Esophagus muscularis mucosa (tissue), 4 donors: ENCODE measurements at places on chromosomes 5 and 9. TPM values are rescaled to one million over a fixed set of nuclear protein-coding genes. Genes with fewer than 3 reads are reported as not detected.

DNA sequence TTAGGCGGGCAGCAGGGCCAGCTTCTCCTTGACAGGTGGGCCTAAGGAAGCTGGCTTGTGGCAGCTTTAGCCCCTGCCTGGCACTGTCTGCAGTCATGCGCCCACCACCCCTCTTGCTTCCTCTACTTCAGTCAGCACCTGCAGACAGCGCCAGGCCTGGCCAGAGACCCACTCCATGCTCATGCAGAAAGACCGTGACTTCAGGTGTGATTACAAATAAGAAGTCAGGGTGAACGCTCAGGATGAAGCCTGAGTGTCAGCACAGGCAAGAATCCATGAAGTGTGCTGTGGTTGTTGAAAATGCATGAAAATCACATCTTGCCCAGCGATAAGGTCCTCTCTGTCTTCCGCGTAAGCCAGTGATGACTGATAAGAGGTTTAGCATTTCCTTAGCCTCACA, 3.4 kb downstream of the CSF2 start:
- no peak for DNase-seq

DNA sequence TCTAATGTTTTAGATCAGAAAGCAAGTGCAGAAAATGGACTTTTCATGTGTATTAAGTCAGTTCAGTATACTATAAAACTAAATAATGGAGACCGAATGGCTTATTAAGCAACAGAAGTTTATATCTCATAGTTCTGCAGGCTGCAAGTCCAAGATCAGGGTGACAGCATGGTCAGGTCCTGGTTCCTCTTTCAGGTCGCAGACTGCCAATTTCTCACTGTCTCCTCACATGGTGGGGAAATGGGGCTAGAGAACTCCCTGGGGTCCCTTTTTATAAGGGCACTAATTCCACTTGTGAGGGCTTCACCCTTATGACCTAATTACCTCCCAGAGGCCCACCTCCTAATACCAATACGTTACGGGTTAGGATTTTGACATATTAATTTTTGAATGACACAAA, 48.7 kb downstream of the RICTOR start:
- DNase-seq, result no peak

GRCh38 chr9:2119566-2119965, 104.4 kb downstream of the SMARCA2 start:
- DNase-seq, result no peak

GRCh38 chr9:92617951-92618510, 51.9 kb downstream of the IPPK start:
- DNase-seq, result no peak

DNA sequence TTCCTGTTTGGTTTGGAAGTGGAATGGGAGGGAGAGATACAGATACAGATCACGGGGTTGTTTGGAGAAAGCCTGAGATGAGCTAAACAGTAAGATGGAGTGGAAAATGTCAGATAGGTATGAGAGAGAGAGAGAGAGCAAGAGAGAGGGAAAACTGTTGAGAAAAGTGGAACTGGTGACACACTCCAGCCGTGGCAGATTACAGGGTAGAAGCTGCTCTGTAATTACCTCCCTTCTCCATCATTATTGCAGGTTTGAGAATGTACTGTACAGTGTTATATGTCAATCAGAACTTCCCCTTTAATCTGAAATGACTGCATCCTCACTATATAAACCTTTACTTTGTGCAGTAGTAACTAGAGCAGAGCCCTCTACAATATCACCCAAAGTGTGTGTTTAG, 74.5 kb upstream of the WWC1 start:
- DNase-seq, result no peak

Gene FBXO10
- 8.3 TPM for total RNA-seq
